AG04450 (cell line): ENCODE measurements at places on chromosomes 1 and 21.

DNA sequence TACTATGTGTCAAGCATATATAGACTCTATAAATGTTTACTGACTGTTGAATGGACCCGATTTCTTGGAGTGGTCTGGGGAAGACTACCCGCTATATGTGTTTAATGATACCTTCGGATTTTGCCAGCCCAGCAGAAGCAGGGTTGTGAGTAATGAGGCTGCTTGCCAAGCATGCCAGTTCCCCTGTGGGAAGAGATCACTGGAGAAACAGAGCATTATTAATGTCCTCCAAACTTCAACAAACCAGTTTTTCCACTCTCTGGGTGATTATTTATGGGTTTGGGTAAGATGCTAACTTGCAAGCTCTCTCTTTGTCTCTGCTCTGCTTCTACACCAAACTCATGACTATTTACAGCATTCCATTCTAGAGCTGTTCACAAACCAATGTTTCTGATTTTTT is 25.1 kb upstream of the PHGDH start:
- no peak for DNase-seq

DNA sequence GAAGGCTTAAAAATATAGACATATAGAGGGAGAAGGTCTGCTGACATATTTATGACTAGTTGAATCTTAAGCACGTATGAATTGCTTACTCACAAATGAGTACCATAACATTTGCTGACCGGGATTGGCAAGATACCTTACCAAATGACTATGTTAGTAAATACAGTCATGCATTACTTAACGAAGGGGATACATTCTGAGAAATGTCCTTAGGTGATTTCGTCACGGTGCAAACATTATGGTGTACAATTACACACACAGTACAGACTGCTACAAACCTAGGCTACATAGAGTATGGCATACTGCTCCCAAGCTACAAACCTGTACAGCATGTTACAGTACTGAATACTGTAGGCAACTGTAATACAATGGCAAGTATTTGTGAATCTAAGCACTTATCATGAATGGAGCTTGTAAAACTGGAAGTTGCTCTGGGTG is 19.4 kb upstream of the UBE2U start:
- no peak for DNase-seq

GRCh38 chr1:184116287-184116686 is 64.8 kb downstream of the TSEN15 start:
- no peak for DNase-seq

- no peak for DNase-seq
Measured at GRCh38 chr1:236124965-236125364, 17.4 kb upstream of the GPR137B start.

DNA sequence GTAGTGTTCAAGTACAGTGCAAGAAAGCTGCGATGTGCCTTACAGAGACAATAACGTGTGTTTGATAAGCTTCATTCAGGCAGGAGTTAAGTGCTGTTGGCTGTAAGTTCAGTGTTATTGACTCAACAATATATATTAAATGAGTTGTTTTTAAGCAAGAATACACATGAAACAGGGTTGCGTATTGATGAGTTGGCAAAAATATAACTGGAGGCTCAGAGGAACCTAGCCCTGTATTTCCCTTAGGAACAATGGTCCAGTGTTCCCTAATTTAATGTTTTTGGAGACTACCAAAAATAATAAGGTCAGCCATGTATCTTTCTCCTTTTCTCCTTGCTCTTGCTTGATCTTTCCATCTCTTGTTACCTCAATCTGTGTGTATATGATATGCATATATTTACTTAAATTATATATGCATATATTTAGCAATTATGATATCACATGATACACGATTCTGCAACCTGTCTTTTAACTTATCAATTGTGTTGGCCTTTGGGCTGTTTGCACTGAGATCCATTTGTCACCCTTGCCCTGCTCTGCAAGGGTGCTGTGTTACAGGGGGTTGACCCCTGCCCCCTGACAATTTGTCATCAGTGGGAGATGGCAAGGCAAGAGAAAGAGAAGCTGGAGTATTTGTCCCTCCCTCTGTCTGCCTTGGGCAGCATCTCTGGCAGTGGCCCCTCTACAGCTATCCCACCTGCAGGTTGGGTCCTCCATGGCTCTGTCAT is 109.7 kb downstream of the FGGY start:
- no peak for DNase-seq

- DNase-seq, result no peak
Measured at GRCh38 chr21:17560377-17561025, 47.7 kb downstream of the CXADR start.

GRCh38 chr1:7541629-7542028 is 229.5 kb upstream of the VAMP3 start:
- DNase-seq, result peak; percentile 59

DNA sequence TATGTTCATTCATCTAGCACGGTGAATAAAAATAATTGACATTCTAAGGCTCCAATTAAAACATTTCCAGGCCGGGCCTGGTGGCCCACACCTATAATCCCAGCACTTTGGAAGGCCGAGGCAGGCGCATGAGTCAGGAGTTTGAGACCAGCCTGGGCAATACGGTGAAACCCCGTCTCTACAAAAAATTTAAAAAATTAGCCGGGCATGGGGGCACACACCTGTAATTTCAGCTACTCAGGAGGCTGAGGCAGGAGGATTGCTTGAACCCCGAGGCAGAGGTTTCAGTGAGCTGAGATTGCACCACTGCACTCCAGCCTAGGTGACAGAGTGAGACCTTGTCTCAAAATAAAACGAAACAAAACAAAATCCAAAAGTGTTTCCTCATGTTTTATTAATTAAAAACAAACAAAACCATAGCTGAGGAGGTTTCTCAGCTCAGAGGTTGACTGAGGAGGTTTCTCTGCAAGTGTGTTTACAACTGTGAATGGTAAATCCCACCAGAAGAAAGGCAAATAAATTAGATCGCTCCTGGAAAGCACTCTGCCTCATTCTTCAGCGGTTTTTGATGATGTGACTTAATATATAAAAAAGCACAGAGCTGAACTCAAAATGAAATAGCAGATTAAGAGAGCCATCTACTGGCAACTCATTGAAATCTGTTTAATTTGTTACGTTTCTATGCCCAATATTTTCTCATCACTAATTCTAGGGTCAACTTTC is 37.7 kb upstream of the ATG4C start:
- no peak for DNase-seq

DNA sequence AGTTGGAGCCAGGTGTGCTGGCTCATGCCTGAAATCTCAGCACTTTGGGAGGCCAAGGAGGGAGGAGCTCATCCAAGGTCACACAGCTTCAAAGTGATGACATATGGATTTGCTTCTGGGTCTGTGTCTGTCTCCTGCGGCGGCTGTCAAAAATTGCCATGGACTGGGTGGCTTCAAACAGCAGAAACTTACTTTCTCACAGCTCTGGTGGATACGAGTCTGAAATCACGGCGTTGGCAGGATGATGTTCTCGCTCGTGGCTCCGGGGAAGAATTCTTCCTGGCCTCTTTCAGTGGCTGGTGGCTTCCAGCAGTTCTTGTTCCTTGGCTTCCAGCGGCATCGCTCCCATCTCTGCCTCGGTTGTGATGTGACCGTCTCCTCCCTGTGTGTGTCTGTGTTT is 314.8 kb upstream of the C1orf174 start:
- DNase-seq, result no peak

- DNase-seq, result no peak
Measured at GRCh38 chr1:93824834-93825233, 54.2 kb downstream of the DNTTIP2 start.

GRCh38 chr1:76238094-76238628 is 163.6 kb downstream of the ST6GALNAC3 start:
- DNase-seq, result no peak

- no peak for DNase-seq
Measured at GRCh38 chr21:26788790-26789189, 56.4 kb downstream of the ADAMTS1 start.

DNA sequence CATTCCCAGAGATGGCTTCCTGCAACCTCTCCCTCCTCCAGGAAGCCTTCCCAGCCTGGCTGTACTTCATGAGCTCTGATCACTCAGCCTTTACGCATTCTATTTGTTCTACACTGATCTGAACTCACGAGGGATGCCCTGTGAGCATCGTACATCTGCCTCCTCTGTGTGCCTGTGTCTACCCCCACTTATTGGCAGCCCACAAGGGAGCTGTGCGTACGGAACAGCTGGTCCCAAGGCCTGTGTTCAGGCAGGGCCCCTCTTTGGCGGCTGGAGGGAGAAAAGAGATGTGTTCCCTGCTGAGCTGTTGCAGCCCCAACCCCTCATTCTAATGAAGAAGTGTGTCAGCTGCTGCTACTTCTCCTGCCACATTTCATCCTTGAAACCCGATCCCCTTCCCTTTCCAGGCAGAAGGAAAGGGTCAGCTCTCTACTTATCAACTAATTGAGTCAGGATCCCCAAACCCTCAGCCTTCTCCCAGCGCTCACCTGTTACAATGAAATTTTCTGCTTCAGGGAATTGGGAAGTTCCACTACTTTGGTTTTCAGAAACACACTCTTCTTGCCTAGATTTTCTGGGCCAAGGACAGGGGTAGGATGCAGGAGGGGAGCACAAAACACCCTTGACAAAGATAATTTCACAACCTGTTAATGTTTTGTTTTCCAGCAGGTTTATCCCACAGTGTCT is 3.2 kb downstream of the INKA2 start:
- no peak for DNase-seq

DNA sequence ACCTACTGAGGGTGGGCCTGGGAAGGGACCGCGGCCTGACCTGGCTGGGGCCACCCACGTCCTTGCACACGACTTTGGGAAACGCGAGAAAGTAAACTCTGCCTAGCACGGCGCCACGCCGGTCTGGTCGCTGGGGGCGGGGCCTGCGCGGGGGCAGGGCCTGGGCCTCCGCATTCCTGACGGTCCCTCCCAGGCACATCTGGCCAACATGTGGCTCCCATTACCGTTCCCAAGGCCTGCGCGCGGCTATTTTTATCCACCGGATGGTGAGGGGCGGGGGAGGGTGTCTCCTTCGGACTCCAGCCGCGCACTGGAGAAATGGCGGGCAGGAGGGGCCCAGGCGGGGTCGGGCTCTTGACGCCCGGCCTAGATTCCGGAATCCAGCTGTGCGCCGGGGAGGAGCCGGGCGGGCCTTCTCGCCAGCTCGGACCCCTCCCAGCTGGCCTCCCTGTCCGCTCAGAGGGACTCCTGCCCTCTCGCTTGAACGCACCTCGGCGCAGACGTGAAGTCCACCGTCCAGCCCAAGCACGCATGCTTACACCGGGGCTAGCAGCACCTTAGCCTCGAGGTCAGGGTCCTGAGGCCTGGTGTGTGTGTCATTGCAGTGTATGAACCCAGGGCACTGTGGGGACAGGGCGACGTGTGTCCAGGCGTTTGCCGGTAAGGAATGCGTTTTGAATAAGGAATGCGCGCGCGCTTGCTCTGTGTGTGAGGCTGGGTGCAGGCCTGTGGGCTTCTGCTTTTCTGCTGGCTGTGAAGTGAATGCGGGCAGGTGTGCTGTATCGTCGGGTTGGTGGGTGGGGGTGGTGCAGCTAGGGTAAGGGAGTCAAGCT is 2.1 kb downstream of the EVA1B start:
- DNase-seq, result peak; percentile 80

- no peak for DNase-seq
Measured at GRCh38 chr1:49098866-49099265, 322.2 kb upstream of the BEND5 start.

GRCh38 chr1:87632232-87632631 is 303.6 kb downstream of the LMO4 start:
- no peak for DNase-seq

- DNase-seq, result no peak
Measured at GRCh38 chr1:75794382-75794781, 2.3 kb upstream of the MSH4 start.

GRCh38 chr1:191831572-191831971 is 326.7 kb upstream of the RGS18 start:
- no peak for DNase-seq

- no peak for DNase-seq
Measured at GRCh38 chr21:39537571-39537970, 75.2 kb upstream of the B3GALT5 start.

GRCh38 chr1:108722292-108722691 is 9.6 kb downstream of the FNDC7 start:
- DNase-seq, result no peak

GRCh38 chr1:1364266-1364665 is 5.9 kb upstream of the MXRA8 start:
- DNase-seq, result no peak

DNA sequence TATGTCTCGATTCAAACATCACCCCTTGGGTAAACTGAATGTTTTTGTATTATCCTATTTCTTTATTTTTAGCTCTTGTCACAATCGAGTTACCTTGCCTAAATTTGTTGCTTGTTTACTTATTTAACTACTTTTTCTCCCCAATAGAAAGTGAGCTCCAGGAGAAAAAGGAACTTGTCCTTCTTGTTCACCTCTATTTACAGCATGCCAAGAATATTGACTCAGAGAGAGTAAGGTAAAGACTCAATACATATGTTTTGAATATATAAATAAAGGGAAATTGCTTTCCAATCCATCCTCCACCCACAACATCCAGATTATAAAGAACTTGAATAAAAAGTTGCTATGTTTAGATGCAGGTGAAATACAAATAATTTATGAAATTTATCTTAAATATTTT is 107.3 kb upstream of the PDC start:
- no peak for DNase-seq

GRCh38 chr1:94737124-94737998 is 82.8 kb upstream of the SLC44A3 start:
- no peak for DNase-seq

DNA sequence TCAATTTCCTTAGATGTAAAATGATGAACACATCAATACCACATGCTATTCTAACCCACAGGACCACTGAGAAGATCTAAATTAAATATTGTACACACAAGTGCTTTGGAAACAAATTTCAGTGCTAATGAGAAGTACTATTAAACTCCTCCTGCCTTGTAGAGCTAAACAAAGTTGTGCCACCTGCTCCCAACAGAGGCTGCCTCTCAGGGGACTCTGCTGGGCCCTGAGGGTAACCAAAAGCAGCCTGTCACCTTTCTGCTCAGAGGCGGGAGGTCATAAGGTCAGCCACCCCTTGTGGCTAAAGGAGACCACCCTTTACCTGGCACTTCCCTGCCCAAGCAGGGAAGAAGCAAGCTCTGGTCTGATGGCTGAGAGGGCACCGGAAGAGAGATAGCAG is 6.3 kb downstream of the SLC9A1 start:
- DNase-seq, result no peak

GRCh38 chr1:13948888-13949391 is 249.0 kb downstream of the PRDM2 start:
- DNase-seq, result no peak

- DNase-seq, result no peak
Measured at GRCh38 chr1:16921391-16922185, at the start of gene CROCC. Gene CROCC, plus strand, starts transcription at chr1:16921931. Its CDS starts 88 bp downstream, at chr1:16922019.

GRCh38 chr1:70627910-70628309 is 216.8 kb downstream of the CTH start:
- DNase-seq, result no peak

DNA sequence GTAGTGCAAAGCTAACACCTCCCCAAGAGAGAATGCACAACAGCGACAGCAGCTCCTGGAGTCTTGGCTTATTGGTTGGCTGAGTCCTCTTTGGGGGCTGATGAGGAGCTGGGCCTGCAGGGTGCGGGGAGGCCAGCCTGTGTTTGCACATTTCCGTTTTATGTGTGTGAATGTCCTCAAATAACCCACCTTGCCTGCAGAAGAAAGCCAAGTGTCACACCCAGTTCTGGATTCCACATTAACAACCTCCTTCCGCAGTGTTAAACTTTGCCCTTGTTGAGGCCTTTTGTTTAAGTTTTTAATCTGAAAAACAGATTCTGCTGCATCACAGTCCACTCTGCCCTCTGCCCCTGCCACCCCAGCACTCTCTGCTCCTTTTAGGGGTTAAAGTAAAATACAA is 274.5 kb downstream of the TM2D1 start:
- no peak for DNase-seq

GRCh38 chr1:71081697-71082080 is 854 bp upstream of the ZRANB2 start:
- no peak for DNase-seq
